Substantia nigra (tissue), 51 donors: ENCODE measurements at places on chromosomes 7 and 10.

GRCh38 chr7:131346885-131347592 lies 19.4 kb downstream of the MKLN1 start:
- DNase-seq = no peak

GRCh38 chr10:57367412-57367811 lies 900.3 kb downstream of the IPMK start:
- DNase-seq = no peak

DNA sequence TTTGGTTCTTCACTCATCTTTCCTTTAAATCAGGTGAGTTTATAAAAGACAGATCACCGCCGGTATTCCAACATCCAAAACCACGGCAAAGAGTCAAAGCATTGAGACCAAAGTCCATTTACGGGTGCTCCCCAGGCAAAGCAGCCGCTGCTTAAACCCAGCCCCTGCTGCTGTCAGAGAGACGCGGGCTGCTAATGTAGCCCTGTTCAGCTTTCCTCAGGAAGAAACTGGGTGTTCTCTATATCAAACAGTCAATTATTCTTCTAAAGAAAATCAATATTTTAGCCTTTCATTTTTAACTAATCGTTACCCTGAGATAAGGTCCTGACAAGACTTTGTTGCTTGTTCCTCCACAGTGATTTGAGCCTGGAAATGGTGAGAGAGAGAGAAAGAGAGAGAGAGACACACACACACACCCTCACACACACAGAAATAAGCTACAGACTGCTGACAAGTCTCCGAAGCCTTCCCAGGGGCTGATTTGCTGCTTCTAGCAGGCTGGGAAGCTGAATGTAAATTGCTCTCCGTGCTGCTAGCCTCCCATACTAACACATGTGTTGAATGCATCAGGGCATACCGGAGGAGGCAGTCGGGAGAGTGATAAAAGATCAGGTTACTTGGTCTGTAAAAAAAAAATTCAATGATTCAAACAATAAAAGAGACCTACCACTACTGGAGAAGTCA lies 183.0 kb upstream of the ANK3 start:
- DNase-seq = peak; percentile 33

DNA sequence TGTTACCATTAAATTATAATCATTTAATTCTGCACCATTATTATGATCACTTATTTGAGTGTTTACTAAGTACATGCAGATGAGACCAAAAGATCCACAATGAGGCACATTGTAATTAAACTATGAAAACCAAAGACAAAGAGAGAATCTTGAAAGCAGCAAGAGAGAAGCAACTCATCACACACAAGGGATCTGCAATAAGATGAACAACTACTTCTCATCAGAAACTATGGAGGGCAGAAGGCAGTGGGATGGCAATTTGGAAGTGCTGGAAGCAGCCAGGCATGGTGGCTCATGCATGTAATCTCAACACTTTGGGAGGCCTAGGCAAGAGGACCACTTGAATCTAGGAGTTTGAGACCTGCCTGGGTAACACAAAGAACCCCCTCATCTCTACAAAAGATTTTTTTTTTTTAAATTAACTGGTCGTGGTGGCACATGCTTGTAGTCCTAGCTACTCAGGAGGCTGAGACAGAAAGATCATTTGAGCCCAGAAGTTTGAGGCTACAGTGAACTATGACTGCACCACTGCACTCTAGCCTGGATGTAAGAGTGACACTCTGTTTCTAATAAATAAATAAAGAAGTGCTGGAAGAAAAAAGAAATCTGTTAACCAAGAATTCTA lies 47.7 kb downstream of the CDK6 start:
- no peak for DNase-seq

DNA sequence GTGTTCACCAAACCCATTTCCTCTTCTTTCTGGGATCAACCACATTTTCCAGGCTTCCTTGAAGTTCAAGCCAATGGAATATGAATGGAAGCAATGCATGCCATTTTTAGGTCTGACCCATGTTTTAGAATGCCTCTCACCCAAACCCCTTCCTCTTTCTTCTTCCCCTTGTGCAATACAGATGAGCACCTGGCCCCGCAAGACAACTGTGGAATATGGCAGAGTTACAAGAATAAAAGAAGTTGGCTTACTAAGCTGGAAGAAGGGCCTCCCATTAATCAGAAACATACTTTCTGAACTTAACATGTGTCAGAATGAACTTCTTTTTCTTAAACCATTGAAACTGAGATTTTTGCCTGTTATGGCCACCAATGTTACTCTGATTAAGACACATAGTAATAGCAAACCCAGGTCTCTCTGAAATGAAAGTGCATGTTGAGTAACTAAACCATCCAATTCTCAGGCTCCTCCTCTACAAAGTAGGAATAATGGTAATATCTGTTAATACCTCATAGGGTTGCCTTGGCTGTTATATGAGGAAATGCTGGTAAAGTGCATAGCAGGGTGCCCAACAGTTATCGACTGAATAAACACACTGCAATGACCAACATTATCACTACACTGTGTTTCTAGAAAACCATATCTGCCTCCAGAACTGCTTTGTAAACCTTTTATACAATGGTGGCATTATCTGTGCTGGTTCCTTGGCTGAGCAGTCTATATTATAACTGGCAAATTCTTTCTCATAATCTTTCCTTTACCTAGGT lies 382.2 kb upstream of the NRP1 start:
- DNase-seq = no peak

GRCh38 chr10:96714031-96714590 lies 6.2 kb downstream of the PIK3AP1 start:
- DNase-seq = no peak

GRCh38 chr10:95268438-95268837 lies 22.4 kb downstream of the PDLIM1 start:
- DNase-seq = no peak

GRCh38 chr10:28263136-28263857 lies 39.6 kb downstream of the MPP7 start:
- no peak for DNase-seq

- no peak for DNase-seq
Measured at GRCh38 chr10:27792216-27792615, 46.6 kb upstream of the MKX start.

DNA sequence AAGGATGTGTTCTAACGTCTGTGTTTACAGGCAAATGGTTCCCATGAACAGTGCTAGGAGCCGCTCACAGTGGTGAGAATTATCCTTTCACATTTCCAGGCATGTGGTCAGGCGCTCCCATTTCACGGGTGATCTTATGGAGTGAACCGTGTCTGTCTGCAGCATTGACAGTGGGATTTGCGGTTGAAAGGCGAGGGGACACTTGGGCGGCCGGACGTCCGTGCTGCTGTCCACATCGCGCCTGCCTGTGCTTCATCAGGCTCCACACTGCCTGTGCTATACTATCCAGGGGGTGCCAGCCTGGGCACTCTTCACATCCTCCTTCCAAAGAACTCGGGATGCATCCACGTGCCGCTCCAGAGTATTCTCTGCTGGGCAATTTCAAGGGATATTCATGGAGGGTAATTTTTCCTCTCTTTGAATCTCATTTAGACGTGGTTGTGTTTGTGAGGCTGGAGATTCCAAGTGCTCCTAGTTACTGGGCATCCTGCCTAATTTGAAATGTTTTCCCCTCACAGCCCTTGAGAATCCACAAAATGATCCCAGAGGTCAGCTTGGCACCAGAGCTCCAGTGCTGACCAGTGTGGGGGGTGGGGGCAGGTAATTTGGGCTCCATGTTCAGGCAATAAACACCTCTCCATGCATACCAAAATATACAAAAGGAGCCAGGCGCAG lies 61.9 kb upstream of the EBF3 start:
- DNase-seq = no peak

DNA sequence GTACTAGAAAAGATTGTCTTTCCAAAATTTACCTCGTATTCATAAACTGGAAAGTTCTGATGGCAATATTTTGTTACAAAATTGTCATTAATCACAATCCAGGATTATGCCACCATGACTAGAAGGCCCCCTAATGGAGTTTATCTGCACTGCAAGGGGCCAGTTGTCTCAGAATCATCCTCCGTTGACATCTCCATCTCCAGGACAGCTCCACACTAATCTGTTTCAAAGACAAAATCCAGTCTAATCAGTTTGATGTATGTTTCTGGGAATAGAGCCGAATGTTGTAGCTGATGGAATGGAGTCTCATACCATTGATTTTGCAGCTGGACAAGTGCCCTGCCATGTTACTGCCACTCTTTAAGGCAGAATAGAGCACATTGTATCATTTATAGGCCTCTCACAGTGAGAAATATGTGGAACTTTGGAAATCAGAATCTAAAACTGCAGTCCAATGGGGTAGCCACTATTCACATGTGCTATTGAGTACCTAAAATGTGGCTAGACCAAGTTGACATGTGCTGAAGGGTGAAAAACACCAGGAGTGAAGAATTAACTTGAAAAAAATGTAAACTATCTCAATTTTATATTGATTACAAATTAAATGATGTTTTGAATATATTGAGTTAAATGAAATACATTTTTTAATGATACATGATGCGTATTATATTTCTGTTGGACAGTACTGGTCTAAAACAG lies 38.3 kb upstream of the TOMM7 start:
- DNase-seq = peak; percentile 9

DNA sequence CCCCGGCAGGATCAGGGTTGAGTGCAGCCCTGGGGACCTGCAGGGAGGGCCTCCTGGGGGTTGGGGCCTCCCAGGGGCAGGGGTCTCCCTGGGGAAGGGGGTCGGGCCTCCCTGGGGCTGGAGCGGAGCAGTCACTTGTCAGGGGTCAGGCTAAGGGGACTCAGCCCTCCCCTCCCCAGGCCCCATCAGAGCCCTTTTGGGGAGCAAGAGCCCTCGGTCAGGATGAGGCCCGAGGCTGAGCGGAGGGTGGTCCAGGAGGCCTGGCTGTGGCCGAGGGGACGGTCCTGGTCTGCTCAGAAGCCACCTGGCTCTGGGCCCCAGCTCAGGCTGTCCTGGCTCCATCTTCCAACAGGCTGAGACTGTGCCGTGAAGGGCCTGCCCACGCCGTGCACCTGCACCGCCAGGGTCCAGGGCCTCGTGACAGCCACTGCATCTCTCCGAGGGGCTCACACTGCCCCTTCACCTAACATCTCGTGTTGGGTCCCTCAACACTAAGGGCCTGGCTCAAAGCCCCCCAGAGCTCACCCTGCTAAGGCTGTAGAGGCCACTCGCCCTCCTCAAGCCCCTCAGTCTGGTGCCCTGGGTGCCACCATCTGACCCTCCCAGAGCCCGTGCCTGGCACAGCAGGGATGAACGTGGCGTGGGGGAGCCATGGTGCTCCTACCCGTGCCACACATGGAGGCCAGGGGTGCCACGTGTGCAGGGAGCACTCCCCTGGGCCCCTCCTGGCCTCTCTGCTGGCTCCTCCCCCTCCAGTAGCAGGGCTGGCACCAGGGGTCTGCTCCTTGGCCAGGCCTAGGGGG lies 12.9 kb downstream of the BHLHA15 start:
- DNase-seq = no peak

GRCh38 chr7:79507131-79507530 lies 53.7 kb upstream of the MAGI2 start:
- DNase-seq = no peak

GRCh38 chr10:112526139-112526538 lies 79.1 kb downstream of the VTI1A start:
- no peak for DNase-seq

DNA sequence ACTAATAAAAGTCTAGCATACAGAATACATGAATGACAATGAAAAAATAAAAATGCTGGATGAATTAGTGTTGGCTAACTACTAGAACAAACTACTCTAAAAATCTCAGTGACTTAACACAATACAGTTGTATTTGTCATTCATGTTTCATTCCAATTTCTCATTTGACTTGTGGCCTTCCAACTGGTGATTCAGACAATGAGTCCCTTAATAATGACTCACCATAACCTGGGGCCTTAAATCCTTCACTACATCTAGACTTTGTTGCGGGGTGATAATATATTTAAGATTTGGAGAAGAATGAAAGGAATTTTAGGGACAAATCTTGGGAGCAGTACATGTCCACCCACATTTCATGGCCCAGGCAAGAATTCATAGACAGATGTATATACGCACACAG lies 90.5 kb upstream of the POM121L12 start:
- DNase-seq = no peak

- DNase-seq = no peak
Measured at GRCh38 chr10:123930340-123931001, 38.9 kb upstream of the CPXM2 start.

GRCh38 chr10:108445746-108446145 lies 1281.2 kb upstream of the SORCS1 start:
- DNase-seq = no peak

GRCh38 chr10:133324198-133324792 lies 12.4 kb downstream of the CALY start:
- peak; percentile 51 for DNase-seq

DNA sequence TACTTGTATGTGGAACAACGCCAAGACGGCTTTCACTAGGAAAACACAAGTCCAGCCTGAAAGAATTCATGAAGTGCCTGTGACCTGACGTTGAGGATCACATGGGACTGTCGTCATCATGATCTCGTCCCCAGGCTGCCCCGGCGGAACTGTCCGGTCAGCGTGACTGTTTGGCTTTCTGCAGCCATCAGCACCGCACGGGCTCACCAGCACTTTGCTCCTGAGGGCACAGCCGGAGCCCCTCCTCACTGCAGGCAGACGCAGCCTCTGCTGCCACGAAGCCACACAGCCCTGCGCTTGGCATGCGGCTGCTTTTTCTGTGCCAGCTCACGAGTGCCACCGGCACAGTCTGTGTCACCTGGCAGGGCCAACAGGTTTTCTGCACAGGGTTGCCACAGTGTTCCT lies 9.4 kb upstream of the GET4 start:
- no peak for DNase-seq

GRCh38 chr10:18109341-18109870 lies 30.8 kb upstream of the CACNB2 start:
- DNase-seq = no peak

- no peak for DNase-seq
Measured at GRCh38 chr7:136267822-136268221, 290.7 kb upstream of the MTPN start.

DNA sequence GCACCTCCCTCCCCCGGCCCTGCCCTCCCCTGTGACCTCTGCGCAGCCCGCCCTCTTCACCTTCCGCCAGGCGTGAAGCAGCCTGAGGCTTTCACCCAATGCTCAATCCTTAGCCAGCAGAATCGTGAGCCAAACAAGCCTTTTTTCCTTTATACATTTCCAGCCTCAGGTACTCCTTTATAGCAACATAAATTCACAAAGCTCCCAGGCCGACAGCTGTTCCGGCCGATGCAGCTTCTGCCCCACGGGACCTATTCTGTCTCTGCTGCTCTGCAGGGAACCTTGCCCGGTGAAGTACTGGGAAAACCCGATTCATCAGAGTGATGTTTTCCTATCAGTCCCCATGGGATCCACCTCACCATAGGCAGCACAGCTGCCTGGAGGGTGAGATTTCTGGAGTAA lies 87.4 kb downstream of the CHST15 start:
- DNase-seq = no peak

DNA sequence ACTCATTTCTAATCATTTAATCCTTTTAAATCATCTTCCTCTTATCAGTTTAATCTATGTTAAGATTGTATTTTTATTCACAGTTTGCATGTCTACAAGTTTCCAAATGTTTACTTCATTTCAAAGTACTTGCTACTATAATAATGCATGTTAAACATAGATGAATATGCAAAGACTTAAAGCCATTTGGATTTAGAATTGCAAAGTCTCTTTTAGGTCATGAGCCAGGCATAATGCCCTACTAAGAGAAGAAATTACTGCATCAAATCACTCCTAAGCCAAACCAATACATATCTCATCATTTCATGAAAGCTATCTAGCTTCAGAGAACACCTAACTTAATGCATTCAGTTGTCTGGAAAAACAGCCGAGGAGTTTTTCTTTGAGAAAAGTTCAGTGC lies 266.1 kb downstream of the PRKG1 start:
- no peak for DNase-seq
